Stomach (tissue), 19 donors: ENCODE measurements at places on chromosomes 5 and 9. TPM values are rescaled to one million over a fixed set of nuclear protein-coding genes. Genes with fewer than 3 reads are reported as not detected.

- no peak for DNase-seq
- peaks cover 14% of the 10 kb centered on the region for H3K4me1 ChIP-seq
- no peaks in the 10 kb centered on the region for H3K27me3 ChIP-seq
- no peak overlapping the region for H3K27ac ChIP-seq
Observed at GRCh38 chr5:111636736-111637135, 120.3 kb downstream of the NREP start.

The REEP2 gene
- 4.5 TPM for total RNA-seq

The TMEM267 gene
- total RNA-seq: 7.1 TPM

DNA sequence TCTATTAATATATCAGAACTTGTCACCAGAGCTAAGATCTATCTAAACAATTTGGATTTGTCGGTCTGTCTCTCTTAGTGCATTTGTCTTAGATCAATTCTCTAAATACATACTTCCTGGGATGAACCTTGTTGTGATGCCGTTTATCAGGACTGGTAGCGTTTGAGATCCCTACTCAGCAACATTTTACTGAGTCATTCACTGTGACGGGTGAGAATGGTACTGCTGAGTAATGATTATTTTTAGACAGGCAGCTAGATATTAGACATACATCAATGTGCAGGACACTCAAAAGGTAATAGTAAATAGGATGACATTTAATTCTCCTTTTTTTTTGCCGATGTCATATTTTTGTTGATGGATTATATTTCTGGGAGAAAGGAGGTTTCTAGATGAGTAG lies 209.0 kb downstream of the CSNK1G3 start:
- H3K4me3 ChIP-seq: no peak overlapping the region
- no peaks in the 10 kb centered on the region for H3K27me3 ChIP-seq
- H3K27ac ChIP-seq: no peak overlapping the region
- no peaks in the 10 kb centered on the region for H3K4me1 ChIP-seq
- H3K36me3 ChIP-seq: no peaks in the 10 kb centered on the region

- DNase-seq: no peak
- H3K4me1 ChIP-seq: peaks cover 14% of the 10 kb centered on the region
- H3K27me3 ChIP-seq: no peaks in the 10 kb centered on the region
- H3K4me3 ChIP-seq: no peak overlapping the region
- no peaks in the 10 kb centered on the region for H3K36me3 ChIP-seq
- H3K27ac ChIP-seq: no peak overlapping the region
Observed at GRCh38 chr9:4229252-4229651, 70.6 kb downstream of the GLIS3 start.

GRCh38 chr5:80871541-80871961 lies 88.6 kb upstream of the RASGRF2 start:
- no peak overlapping the region for H3K27ac ChIP-seq
- no peaks in the 10 kb centered on the region for H3K4me1 ChIP-seq
- DNase-seq: no peak
- no peaks in the 10 kb centered on the region for H3K27me3 ChIP-seq
- peaks cover 63% of the 10 kb centered on the region for H3K36me3 ChIP-seq

- H3K4me1 ChIP-seq: peaks cover 81% of the 10 kb centered on the region
- H3K27ac ChIP-seq: no peak overlapping the region
- H3K4me3 ChIP-seq: peak overlapping the region; percentile 40
- H3K36me3 ChIP-seq: no peaks in the 10 kb centered on the region
Observed at GRCh38 chr5:172175263-172175719, 12.7 kb downstream of the STK10 start.

- DNase-seq: no peak
- no peaks in the 10 kb centered on the region for H3K27me3 ChIP-seq
- no peak overlapping the region for H3K27ac ChIP-seq
- no peaks in the 10 kb centered on the region for H3K36me3 ChIP-seq
- no peak overlapping the region for H3K4me3 ChIP-seq
- H3K4me1 ChIP-seq: no peaks in the 10 kb centered on the region
Observed at GRCh38 chr5:59922220-59922619, 28.7 kb upstream of the PDE4D start.

GRCh38 chr5:7412409-7412808 lies 16.5 kb downstream of the ADCY2 start:
- H3K36me3 ChIP-seq: no peaks in the 10 kb centered on the region
- no peak overlapping the region for H3K27ac ChIP-seq
- DNase-seq: peak; percentile 10
- no peaks in the 10 kb centered on the region for H3K27me3 ChIP-seq
- H3K4me1 ChIP-seq: no peaks in the 10 kb centered on the region

The ANKRD18A gene
- 1.7 TPM for total RNA-seq

The PKD2L2 gene
- not detected for total RNA-seq

DNA sequence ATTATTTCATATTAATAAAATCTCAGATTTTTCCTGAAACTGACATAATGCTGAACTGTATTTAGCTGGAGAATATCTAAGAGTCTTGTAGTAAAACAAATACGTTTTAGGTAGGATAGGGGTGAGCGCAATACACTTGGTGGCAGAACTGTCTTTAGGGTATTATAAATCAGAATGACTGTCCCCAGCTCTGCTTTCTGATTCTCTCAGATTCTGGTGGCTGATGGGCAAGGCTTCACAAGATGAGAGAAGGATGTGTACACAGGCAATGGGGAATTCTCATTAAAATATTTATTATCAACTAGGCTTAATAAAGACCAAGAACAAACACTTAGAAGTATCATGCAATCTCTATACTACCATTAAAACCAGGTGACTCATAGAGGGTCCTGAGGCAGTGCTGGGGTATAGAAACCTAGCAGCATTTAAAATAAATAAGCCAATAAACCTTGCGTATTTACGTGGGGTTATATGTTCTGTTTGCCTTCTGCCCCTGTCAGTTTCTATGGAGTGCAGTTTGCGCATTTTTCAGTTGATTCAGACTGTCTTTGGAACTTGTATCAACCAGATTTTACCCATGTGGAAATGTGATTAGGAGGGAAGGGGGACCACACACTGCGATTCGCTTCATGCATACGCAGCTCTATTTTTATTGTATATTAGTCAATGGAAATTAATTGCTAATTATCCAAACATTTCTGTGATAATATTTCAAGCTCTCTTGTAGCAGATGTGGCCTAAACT lies 1150.7 kb upstream of the WWC1 start:
- H3K27me3 ChIP-seq: no peaks in the 10 kb centered on the region
- DNase-seq: no peak
- no peaks in the 10 kb centered on the region for H3K36me3 ChIP-seq
- no peak overlapping the region for H3K4me3 ChIP-seq
- no peaks in the 10 kb centered on the region for H3K4me1 ChIP-seq

The SHROOM1 gene
- 33.5 TPM for total RNA-seq

The AMBP gene
- not detected for total RNA-seq

DNA sequence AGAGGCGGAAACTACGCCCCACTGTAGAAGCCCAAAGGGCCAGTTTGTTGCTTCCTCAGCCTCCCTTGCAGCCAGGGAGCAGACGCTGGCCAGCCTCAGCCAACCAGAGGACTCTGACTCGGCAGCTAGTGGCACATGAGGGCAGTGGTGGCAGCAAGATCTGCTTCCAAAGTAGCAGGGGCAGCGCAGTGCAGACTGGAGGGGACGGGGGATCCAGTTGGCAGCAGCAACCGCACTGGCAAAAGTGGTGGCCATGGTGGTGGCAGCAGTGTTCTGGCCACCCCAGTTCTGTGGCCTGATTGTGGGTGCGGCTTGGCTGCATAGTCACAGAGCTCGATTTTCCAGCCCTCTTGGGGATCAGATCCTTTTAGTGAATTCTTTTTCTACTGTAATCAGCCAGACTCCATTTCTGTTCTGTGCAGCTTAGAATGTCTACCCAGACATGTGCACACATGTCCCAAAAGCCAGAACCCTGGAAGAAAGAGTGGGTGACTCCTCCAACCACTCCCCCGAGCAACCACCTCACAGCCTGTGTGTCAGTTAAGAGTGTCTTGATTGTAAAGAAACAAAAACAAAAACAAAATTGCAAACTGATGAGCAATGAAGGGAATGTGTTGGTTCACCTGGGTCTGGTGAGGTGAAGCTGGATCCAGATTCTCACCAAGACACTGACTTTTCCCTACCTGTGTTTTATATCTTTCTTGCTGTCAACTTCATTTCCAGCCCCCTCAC lies 11.0 kb upstream of the ZBTB43 start:
- H3K27ac ChIP-seq: no peak overlapping the region
- no peaks in the 10 kb centered on the region for H3K36me3 ChIP-seq
- H3K27me3 ChIP-seq: peaks cover 52% of the 10 kb centered on the region
- no peaks in the 10 kb centered on the region for H3K4me1 ChIP-seq
- DNase-seq: no peak
- no peak overlapping the region for H3K4me3 ChIP-seq

- peak overlapping the region; percentile 87 for H3K4me3 ChIP-seq
- H3K36me3 ChIP-seq: no peaks in the 10 kb centered on the region
- H3K27ac ChIP-seq: peak overlapping the region; percentile 96
- H3K4me1 ChIP-seq: peaks cover 44% of the 10 kb centered on the region
- H3K27me3 ChIP-seq: no peaks in the 10 kb centered on the region
Observed at GRCh38 chr9:111630182-111630963, 761 bp upstream of the DNAJC25 start.

DNA sequence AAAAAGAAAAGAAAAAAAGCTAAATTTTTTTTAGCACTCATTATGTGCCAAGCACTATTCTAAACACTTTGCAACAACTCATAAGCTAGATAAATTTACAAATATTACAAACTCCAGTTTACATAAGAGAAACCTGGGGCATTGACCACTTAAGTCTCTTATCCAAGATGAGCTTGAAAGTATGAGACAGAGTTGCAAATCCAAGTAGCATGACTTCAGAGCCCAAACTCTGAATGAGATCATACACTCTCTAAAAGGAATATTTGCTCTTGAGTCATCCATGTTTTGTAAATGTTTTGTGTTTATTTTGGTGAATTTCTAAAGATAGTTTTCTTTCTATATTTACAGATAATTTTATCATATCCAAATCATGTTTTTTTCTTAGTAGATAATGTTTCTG lies 4.0 kb upstream of the SHOC1 start:
- H3K27ac ChIP-seq: no peak overlapping the region
- H3K4me3 ChIP-seq: no peak overlapping the region
- H3K36me3 ChIP-seq: no peaks in the 10 kb centered on the region
- no peaks in the 10 kb centered on the region for H3K4me1 ChIP-seq

The HRH2 gene
- 44.6 TPM for total RNA-seq

The SPINK13 gene
- not detected for total RNA-seq

GRCh38 chr5:107712359-107712870 lies 41.7 kb upstream of the EFNA5 start:
- H3K27me3 ChIP-seq: no peaks in the 10 kb centered on the region
- no peaks in the 10 kb centered on the region for H3K36me3 ChIP-seq
- H3K4me1 ChIP-seq: no peaks in the 10 kb centered on the region
- no peak for DNase-seq
- H3K27ac ChIP-seq: no peak overlapping the region
- no peak overlapping the region for H3K4me3 ChIP-seq

The FAM78A gene
- total RNA-seq: not detected

The DBH gene
- total RNA-seq: not detected

DNA sequence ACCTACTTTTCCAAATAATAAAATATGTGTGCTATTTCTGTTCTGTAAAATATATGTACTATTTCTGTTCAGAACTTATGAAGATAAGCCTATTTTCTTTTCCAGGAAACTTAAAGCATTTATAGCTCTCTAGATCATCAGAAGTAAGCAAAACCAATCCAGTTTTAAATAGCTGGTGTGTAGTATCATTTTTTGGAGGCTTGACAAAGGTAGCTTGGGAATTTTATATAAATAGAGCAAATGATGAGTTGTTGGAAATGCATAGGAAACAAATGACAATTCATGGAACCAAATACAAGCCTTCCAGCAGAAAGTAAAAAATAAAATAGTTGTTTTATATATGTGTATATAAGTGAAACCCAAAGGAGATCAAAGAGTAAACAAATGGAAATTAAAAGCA lies 1038.1 kb upstream of the ARRDC3 start:
- H3K36me3 ChIP-seq: no peaks in the 10 kb centered on the region
- no peak for DNase-seq
- no peak overlapping the region for H3K4me3 ChIP-seq
- H3K27ac ChIP-seq: no peak overlapping the region
- H3K4me1 ChIP-seq: no peaks in the 10 kb centered on the region

- peaks cover 32% of the 10 kb centered on the region for H3K36me3 ChIP-seq
- H3K4me1 ChIP-seq: peaks cover 23% of the 10 kb centered on the region
- H3K4me3 ChIP-seq: no peak overlapping the region
- DNase-seq: peak; percentile 84
- H3K27ac ChIP-seq: peak overlapping the region; percentile 58
Observed at GRCh38 chr9:96344458-96345180, 38.9 kb downstream of the SLC35D2 start.

The FGFR4 gene
- total RNA-seq: 11.0 TPM

DNA sequence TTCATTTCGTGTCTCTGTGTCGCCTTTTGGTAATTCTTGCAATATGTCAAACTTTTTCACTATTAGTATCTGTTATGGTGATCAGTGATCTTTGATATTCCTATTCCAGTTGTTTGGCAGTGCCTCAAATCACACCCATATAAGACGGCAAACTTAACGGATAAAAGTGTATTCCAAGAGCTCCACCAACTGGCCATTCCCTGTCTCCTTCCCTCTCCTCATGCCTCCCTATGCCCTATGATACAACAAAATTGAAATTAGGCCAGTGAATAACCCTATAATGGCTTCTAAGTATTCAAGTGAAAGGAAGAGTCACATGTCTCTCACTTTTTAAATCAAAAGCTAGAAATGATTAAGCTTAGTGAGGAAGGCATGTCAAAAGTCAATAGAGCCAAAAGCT lies 74.8 kb downstream of the CDK5RAP2 start:
- no peak for DNase-seq
- no peak overlapping the region for H3K27ac ChIP-seq
- H3K27me3 ChIP-seq: no peaks in the 10 kb centered on the region
- no peak overlapping the region for H3K4me3 ChIP-seq

- no peaks in the 10 kb centered on the region for H3K36me3 ChIP-seq
- H3K27ac ChIP-seq: no peak overlapping the region
- no peak for DNase-seq
- H3K27me3 ChIP-seq: peaks cover 53% of the 10 kb centered on the region
- H3K4me3 ChIP-seq: no peak overlapping the region
Observed at GRCh38 chr9:136137321-136138265, 18.9 kb upstream of the TMEM250 start.

DNA sequence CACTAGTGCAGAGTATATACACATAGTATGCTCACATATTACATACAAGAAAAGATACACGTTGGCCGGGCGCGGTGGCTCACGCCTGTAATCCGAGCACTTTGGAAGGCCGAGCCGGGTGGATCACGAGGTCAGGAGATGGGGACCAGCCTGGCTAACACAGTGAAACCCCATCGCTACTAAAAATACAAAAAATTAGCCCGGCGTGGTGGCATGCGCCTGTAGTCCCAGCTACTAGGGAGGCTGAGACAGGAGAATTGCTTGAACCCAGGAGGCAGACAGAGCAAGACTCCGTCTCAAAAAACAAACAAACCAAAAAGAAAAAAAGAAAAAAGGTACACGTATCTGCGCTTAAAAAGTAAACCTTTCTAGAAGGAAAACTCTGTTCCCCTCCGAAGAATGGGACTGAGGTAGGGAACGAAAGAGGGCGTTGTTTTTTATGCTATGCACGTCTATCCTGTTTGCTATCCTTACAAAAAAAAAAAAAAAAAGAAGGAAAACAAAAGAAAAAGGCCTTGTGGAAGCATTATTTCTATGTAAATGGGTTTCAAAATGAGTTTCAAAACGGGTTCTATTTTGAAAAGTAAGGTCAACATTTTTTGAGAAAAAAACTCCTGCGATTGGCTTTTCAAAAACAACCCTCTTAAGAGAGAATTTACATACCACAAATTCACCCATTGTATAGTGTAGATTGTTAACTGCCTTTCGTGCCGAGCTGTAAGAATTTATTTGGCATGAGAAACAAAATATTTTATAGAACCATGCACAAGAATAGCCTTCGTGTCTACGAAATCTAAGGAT lies 1.2 kb downstream of the AK3 start:
- H3K36me3 ChIP-seq: no peaks in the 10 kb centered on the region
- H3K27ac ChIP-seq: peak overlapping the region; percentile 97
- peak; percentile 41 for DNase-seq
- no peaks in the 10 kb centered on the region for H3K27me3 ChIP-seq
- peaks cover 40% of the 10 kb centered on the region for H3K4me1 ChIP-seq
- H3K4me3 ChIP-seq: peak overlapping the region; percentile 84
